ENCODE measurements at places on chromosomes 7 and 10.

DNA sequence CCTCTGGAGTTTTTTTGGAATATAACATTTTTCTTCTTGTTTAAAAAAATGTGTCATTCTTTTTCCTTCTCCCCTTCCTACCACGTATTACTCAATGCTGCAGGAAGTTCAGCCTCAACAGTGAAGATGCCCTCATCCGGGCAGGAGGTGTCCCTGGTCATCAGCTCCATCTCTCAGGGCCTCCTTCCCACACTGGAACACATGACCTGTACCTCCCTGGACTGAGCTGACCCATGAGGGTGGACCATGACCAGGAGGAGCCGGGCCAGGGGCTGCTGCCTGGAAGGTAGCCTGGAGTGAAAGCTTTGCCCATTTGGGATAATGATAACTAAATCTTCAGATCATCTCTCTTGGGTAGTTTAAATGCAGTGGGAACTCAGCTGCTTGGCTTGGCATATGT is 316.5 kb upstream of the ZMIZ1 start:
- no peak for DNase-seq

DNA sequence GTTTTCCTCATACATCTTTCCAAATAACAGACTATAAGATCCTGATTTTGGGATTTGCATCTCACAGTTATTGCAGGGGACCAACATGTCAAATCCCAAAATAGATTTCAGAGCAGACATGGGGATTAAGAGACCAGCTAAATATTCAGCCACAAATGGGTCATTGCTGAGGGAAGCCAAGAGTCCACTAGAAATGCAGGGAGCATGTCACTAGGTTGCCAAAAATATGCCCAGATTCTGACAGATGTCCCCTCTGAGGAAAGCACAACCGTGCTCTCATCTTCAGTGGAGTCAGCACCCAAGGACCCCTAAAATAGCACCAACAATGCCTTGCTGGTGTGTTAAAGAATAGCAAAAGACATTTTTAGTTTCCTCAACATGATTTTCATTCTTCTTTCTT is 56.2 kb upstream of the AGK start:
- DNase-seq, result no peak

GRCh38 chr7:131231381-131232220 is 96.1 kb upstream of the MKLN1 start:
- no peak for DNase-seq

- no peak for DNase-seq
Measured at GRCh38 chr7:51102828-51103227, 213.8 kb downstream of the COBL start.

DNA sequence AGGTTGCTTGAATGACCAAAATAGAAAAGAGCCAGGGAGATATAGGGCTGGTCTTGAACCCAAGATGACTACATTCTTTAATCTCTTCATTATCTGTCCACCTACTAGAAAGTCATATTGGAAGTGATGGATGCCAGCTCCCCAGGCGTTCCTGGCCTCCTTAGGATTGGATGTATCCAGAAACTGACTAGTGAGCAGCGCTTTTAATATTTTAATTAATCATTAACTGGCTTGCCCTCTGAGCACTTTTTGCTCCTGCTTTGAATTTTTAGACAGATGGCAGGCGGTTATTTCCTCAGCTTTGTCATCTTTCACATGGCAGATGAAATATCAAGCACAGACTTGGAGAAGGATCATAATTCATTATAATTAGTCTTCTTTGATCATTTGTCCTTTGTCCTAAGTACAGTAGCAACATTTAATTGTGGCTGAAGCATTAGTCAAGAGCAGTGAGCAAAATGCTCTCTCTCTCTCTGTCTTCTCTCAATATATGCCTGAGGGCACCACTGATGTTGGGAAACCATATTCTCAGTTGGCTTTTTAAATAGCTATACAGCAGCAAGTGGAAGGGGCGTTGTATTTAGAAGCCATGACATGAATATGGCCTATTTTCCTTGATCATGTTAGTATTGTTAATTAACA is 588.0 kb downstream of the NRG3 start:
- no peak for DNase-seq

- DNase-seq, result no peak
Measured at GRCh38 chr7:42690794-42691639, 220.9 kb downstream of the C7orf25 start.

GRCh38 chr10:99521765-99522469 is 10.8 kb upstream of the NKX2-3 start:
- DNase-seq, result no peak

DNA sequence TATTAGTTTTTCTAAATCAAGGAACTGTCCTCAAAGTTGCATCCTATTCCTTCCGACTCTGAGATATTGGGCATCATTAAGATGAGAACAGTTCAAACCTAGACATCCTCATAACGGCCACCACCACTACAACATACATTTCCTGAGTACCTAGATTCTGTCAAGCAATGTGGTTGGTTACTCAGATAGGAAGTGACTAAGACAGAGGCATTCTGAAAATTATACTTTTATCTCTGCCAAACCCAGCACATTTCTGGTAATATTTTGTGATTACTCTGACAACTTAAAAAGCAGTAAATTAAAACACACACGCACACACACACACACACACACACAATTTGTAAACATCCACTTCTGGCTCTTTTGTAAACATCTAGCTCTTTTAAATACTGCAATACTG is 291.2 kb upstream of the MEOX2 start:
- DNase-seq, result no peak
